Activated CD8-positive, alpha-beta T cell treated with anti-CD3 and anti-CD28 coated beads, Interleukin-2, amount 10 ng/mL, durations not matched to agents 7 days and 5 days (primary cell): ENCODE measurements at places on chromosomes 2 and 18. TPM values are rescaled to one million over a fixed set of nuclear protein-coding genes. Genes with fewer than 3 reads are reported as not detected.

DNA sequence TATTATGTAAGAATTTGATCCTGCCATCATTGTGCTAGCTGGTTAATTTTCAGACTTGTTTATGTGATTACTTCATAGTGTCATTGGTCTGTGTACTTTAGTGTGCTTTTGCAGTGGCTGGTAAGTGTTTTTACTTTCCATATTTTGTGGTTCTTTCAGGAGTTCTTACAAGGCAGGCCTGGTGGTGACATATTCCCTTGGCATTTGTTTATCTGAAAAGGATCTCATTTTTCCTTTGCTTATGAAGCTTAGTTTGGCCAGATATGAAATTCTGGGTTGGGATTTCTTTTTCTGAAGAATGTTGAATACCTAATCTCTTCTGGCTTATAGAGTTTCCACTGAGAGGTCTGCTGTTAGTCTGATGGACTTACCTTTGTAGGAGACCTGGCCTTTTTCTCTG, 72.8 kb upstream of the MC4R start:
- no peaks in the 10 kb centered on the region for H3K27me3 ChIP-seq
- no peaks in the 10 kb centered on the region for H3K36me3 ChIP-seq
- no peak overlapping the region for H3K4me3 ChIP-seq
- H3K4me1 ChIP-seq: no peaks in the 10 kb centered on the region
- no peak for DNase-seq

ACOXL gene
- total RNA-seq: not detected

DNA sequence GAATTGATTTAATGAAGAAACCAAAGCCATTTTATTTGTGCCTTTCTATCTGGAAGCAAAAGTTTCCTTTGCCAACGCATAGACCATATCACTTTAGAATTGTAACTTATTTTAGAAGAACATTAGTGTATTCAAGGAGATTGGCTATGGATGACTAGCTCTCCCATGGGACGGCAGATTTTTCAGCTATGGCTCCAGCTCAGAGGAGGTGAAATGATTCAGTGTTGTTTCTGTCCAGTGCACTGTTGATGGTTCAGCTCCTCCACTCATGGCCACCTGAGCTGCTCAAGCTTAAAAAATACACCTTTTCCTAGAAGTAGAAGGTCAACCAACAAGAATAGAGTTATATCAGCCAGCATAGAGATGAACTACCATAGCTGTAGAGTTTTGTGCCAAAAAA, 1597.5 kb upstream of the PIK3C3 start:
- H3K4me1 ChIP-seq: no peaks in the 10 kb centered on the region
- no peaks in the 10 kb centered on the region for H3K27me3 ChIP-seq

GRCh38 chr2:151302404-151302803, 12.9 kb upstream of the NMI start:
- no peak for DNase-seq
- no peaks in the 10 kb centered on the region for H3K36me3 ChIP-seq
- H3K4me1 ChIP-seq: peaks cover 12% of the 10 kb centered on the region
- H3K27me3 ChIP-seq: peaks cover 11% of the 10 kb centered on the region
- H3K4me3 ChIP-seq: no peak overlapping the region

GRCh38 chr2:232473467-232473890, 14.2 kb downstream of the ECEL1 start:
- H3K27ac ChIP-seq: no peak overlapping the region
- H3K4me3 ChIP-seq: no peak overlapping the region
- no peaks in the 10 kb centered on the region for H3K36me3 ChIP-seq
- H3K4me1 ChIP-seq: no peaks in the 10 kb centered on the region

GRCh38 chr2:238128061-238128440, 10.4 kb upstream of the KLHL30 start:
- H3K27me3 ChIP-seq: no peaks in the 10 kb centered on the region
- DNase-seq: no peak
- no peaks in the 10 kb centered on the region for H3K36me3 ChIP-seq
- no peak overlapping the region for H3K4me3 ChIP-seq

OTOF gene
- total RNA-seq: 17.2 TPM

DSG1 gene
- total RNA-seq: not detected

GRCh38 chr2:48295421-48295820, 234.5 kb upstream of the STON1 start:
- H3K36me3 ChIP-seq: peaks cover 7% of the 10 kb centered on the region
- H3K27ac ChIP-seq: no peak overlapping the region
- no peak overlapping the region for H3K4me3 ChIP-seq
- peaks cover 8% of the 10 kb centered on the region for H3K4me1 ChIP-seq
- peaks cover 2% of the 10 kb centered on the region for H3K27me3 ChIP-seq

DNA sequence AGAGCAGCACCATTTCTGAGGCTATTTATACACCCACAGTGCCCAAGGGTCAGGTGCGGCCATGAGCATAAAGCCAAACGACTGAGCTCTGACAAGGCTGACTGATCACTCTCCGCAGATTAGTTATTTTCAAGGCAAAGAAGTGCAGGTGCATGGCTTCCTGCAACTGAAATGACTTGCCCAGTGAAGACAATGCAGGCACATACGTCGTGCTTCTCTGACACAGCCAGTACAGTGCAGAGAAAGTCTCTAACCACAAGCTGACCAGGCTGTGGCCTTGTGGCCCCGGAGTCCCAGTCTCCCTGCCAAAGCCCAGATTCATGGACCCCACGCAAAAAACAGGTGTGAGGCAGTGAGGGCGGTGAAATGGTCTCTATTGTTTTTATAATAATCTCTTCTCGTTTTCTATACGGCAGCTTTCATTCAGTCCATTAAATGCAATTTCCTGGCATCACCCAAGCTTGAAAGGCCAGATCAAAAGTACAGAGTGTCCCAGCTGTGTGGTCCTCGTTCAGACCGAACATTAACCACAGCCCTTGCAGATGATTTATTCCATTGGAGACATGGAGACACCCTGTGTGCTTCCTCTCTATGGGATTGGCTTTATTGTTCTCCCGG, 447.0 kb upstream of the ID2 start:
- H3K27ac ChIP-seq: no peak overlapping the region
- peaks cover 32% of the 10 kb centered on the region for H3K4me1 ChIP-seq

- no peak overlapping the region for H3K4me3 ChIP-seq
- no peaks in the 10 kb centered on the region for H3K36me3 ChIP-seq
- H3K27ac ChIP-seq: no peak overlapping the region
- no peak for DNase-seq
- peaks cover 2% of the 10 kb centered on the region for H3K27me3 ChIP-seq
Measured at GRCh38 chr2:36820942-36821605, 124.6 kb downstream of the VIT start.

GRCh38 chr18:50142441-50143120, 52.4 kb downstream of the MYO5B start:
- H3K36me3 ChIP-seq: no peaks in the 10 kb centered on the region
- DNase-seq: no peak
- no peak overlapping the region for H3K4me3 ChIP-seq
- peaks cover 6% of the 10 kb centered on the region for H3K27me3 ChIP-seq
- no peak overlapping the region for H3K27ac ChIP-seq

GRCh38 chr2:84459944-84460429, 907 bp upstream of the SUCLG1 start:
- H3K4me1 ChIP-seq: peaks cover 30% of the 10 kb centered on the region
- DNase-seq: no peak
- H3K27me3 ChIP-seq: no peaks in the 10 kb centered on the region
- peak overlapping the region; percentile 85 for H3K4me3 ChIP-seq

DNA sequence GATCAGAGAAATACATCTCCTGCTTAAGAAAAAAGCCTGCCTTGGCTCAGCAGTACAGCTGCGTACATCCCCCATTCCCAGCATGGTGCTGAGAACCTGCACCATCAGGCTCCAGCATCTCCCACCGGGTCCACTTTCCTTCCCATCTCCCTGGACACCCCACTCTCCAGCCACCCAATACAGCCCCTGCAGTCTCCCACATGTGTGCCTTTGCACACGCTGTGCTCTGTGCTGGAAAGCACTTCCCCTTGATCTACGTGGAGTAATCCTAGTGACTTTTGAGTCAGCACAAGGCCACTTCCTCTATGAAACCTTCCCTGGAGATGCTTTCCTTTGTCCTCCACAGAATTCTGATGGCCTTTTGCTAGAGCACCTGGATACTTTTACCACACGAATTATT, 17.0 kb downstream of the STAT1 start:
- peaks cover 94% of the 10 kb centered on the region for H3K36me3 ChIP-seq
- H3K27ac ChIP-seq: peak overlapping the region; percentile 65
- no peak overlapping the region for H3K4me3 ChIP-seq
- DNase-seq: no peak

GRCh38 chr18:14974088-14974487, 226.1 kb downstream of the ANKRD30B start:
- no peaks in the 10 kb centered on the region for H3K36me3 ChIP-seq

DNA sequence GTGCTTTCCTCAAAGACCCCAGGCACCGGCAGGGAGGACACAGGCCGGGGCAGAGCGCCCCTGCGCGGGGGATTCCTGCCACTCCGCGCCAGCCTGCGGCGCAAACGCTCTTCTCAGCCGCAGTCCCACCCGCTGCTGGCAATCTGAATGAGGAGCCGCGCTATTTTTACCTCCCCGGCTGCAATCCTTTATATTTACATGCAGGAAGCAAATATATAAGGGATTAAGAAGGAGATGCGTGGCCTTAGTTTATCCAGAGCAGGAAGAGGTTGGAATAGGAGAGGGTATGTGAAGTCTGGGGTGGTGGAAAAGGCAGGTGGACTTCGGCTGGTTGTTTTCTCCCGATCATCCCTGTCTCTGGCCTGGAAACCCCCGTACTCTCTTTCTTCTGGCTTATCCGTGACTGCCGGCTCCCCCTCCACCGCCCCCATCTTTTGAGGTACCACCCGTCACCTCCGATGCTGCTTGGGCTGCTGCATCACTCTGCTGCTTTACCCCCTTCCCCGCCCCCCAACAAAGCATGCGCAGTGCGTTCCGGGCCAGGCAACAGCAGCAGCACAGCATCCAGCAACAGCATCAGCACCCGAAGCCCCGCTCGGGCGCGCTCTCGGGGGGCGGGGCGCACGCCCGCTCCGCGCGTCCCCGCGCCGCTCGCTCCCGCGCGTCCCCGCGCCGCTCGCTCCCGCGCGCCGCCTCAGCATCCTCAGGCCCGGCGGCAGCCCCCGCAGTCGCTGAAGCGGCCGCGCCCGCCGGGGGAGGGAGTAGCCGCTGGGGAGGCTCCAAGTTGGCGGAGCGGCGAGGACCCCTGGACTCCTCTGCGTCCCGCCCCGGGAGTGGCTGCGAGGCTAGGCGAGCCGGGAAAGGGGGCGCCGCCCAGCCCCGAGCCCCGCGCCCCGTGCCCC, at the start of gene ADAM23:
ADAM23 (plus strand) TSS at position 700 of the 902 bp plus-strand sequence. CDS start 335 bp downstream, outside the sequence.
- H3K27ac ChIP-seq: peak within 1 kb of the TSS; percentile 10
- DNase-seq: peak; percentile 40
- peaks cover 10% of the 10 kb centered on the region for H3K4me1 ChIP-seq
- peaks cover 59% of the 10 kb centered on the region for H3K27me3 ChIP-seq
- no peaks in the 10 kb centered on the region for H3K36me3 ChIP-seq
- H3K4me3 ChIP-seq: peak within 1 kb of the TSS; percentile 65

C18orf54 gene
- 10.9 TPM for total RNA-seq

GRCh38 chr18:63850020-63850419, 37.5 kb upstream of the SERPINB2 start:
- H3K36me3 ChIP-seq: no peaks in the 10 kb centered on the region
- H3K4me3 ChIP-seq: no peak overlapping the region
- no peak for DNase-seq
- H3K27me3 ChIP-seq: peaks cover 14% of the 10 kb centered on the region
- no peaks in the 10 kb centered on the region for H3K4me1 ChIP-seq

DNA sequence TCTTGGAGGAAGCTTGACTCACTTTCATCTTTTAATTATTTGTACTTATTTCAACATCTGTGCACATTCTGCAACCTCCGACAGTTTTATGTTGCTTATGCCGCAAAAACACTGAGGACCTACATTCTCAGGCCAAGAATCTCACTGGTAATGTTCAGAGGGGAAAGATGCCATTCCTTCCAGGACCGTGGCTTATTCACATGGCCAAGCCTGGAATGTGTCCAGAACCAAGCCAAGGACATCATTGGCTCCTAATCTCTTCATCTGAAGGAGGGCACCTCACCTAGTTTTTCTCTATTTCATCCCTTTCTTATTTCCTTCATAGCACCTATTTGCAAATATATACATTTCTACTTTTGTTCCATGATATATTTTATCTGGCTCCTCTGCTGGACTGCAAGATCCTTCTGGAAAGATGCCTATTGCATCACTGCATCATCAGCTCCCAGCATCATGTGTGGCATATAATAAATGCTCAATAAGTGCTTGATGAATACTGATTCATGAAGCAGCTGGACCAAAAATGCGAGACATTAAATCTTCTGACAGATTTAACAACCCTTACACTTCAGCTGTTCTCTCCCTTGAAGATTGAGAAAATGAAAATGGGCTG, 377.1 kb downstream of the TNS1 start:
- DNase-seq: no peak
- H3K27me3 ChIP-seq: peaks cover 2% of the 10 kb centered on the region
- H3K4me3 ChIP-seq: no peak overlapping the region
- no peaks in the 10 kb centered on the region for H3K4me1 ChIP-seq

REEP1 gene
- total RNA-seq: not detected

- H3K4me1 ChIP-seq: peaks cover 11% of the 10 kb centered on the region
- H3K27ac ChIP-seq: no peak overlapping the region
- no peak for DNase-seq
- peaks cover 5% of the 10 kb centered on the region for H3K27me3 ChIP-seq
- H3K36me3 ChIP-seq: no peaks in the 10 kb centered on the region
- no peak overlapping the region for H3K4me3 ChIP-seq
Measured at GRCh38 chr2:239601201-239601851, 200.5 kb upstream of the HDAC4 start.

- H3K4me1 ChIP-seq: peaks cover 39% of the 10 kb centered on the region
- H3K27me3 ChIP-seq: peaks cover 18% of the 10 kb centered on the region
- peaks cover 18% of the 10 kb centered on the region for H3K36me3 ChIP-seq
Measured at GRCh38 chr2:106063181-106063580, 130.9 kb downstream of the UXS1 start.

MTCL1 gene
- total RNA-seq: 1.7 TPM

GRCh38 chr2:7866104-7866503, 815.8 kb upstream of the ID2 start:
- no peak overlapping the region for H3K4me3 ChIP-seq
- H3K36me3 ChIP-seq: no peaks in the 10 kb centered on the region
- no peaks in the 10 kb centered on the region for H3K27me3 ChIP-seq
- no peak for DNase-seq
- H3K4me1 ChIP-seq: no peaks in the 10 kb centered on the region

GALNT13 gene
- 0.61 TPM for total RNA-seq

- H3K4me1 ChIP-seq: no peaks in the 10 kb centered on the region
- no peak overlapping the region for H3K27ac ChIP-seq
- H3K36me3 ChIP-seq: no peaks in the 10 kb centered on the region
- H3K4me3 ChIP-seq: no peak overlapping the region
- no peak for DNase-seq
- no peaks in the 10 kb centered on the region for H3K27me3 ChIP-seq
Measured at GRCh38 chr2:83901317-83901716, 557.8 kb downstream of the SUCLG1 start.

ANKRD62 gene
- not detected for total RNA-seq
